Esophagus muscularis mucosa (tissue), 4 donors: ENCODE measurements at places on chromosomes 5 and 9.

DNA sequence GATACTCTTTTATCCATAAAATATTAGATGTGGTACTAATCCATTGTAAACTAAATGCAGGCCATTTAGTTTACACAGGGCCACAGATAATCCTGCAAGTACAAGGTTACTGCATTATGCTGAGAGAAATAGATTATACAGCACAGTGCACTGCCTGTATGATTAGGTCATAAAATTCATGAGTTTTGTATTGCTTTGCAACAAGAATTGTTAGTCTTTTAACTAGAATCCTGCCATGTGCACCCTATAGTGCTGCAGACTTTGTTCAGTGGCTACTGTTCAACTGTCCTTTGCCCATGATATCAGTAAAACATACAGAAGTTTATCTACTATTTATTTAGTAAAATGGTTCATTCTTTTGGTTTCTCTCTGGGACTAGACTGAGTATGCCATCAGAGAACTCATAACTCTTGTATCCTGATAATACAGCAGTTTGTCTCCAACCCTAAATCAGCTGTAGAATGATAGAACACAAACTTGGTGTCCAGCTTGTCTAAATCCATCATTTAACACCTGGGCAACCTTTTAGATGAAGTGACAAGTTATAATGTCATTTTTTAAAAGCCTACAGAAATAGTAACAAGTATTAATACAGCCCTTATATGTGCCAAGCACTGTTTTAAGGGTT is 291.2 kb downstream of the TMEM167A start:
- no peak for DNase-seq

GRCh38 chr5:13328316-13328715 is 616.2 kb downstream of the DNAH5 start:
- DNase-seq, result no peak

DNA sequence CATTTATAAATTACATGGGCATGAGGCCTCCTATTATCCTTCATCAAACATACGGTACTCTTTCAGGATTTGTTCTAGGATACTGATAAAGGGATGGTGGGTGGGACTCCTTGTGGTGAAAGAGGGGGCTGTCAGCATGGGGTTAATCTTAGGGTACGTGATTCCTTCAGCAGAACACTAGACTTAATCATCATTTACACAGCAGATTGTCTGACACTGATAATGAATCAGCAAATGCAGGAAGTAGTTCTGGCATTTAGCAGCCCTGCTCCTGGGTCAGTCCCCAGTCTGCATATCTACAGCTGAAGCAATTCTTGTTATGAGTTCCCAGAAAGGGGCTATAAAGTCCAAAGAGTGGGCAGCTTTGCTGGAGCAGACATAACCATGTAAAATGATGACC is 384.6 kb downstream of the SPOCK1 start:
- DNase-seq, result no peak

- DNase-seq, result no peak
Observed at GRCh38 chr5:80790698-80791097, 135.9 kb upstream of the DHFR start.

- no peak for DNase-seq
Observed at GRCh38 chr5:175104677-175105076, 339.3 kb downstream of the DRD1 start.

- DNase-seq, result no peak
Observed at GRCh38 chr9:71941060-71941568, 29.7 kb downstream of the C9orf85 start.

GRCh38 chr5:30390095-30390494 is 803.4 kb upstream of the CDH6 start:
- no peak for DNase-seq
